ENCODE measurements at places on chromosomes 11 and 22.
A peak's percentile ranks its signal among the peaks of the same experiment; 100 is the strongest.

DNA sequence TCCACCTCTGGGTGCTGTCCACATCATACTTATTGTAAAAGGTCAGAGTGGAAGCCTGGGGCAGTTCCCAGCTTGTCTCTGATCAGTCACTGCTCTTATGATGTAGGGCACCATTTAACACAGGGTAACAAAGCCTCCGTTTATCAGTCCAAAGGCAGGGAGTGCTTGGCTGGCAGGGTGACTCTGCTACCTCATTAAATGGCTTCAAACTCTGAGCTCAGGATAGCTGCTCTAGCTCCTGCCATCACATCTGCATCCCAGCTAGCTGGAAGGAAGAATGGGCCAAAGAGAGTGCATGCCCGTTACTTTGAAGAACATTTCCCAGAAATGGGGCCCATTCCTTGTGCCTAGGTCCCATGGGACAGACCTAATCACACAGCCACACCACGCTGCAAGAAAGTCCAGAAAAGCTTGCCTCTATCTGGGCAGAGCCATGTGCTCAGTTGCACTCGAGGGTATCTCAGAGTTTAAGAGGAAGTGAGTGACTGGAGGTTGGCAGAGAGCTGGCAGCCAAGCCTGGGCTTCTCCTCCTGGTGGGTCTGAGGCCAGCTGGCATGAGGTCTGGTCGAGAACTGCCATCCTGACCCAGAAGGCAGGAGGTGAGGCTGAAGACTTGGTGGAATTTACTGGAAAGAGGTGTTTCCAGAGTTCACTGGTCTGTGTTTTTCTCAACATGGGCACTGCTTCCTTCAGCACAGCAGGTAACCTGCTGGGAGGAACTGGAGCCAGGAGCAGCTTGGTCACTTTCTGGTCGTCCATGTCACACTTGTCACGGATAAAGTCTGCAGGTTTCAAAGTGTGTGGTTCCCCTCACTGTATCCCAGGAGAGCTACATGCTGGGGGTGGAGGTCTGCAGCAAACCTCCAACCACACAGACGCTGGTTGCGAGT, 935.7 kb downstream of the BRD1 start:
- DNase-seq: no peak

DNA sequence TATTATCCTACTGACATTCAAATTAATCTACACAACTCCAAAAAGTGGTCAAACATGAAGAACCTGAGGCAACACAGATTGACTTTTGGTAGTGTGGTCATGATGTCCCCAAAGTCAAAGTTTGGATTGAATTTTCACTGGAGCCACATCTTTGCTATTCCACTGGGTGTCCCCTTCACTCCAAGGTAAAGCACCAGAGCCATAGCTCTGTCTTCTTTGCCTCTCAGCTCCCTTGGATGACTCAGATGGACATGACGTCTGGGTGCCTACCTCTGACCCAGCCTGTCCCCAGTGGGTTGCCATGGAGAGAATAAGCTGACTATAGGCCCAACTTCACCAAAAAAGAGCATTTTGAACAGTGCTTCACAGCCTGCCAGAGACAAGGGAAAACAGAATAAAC, 57.4 kb upstream of the ARHGAP42 start:
- no peak for DNase-seq

GRCh38 chr11:112613051-112613972, 347.9 kb upstream of the NCAM1 start:
- peak; percentile 61 for DNase-seq

DNA sequence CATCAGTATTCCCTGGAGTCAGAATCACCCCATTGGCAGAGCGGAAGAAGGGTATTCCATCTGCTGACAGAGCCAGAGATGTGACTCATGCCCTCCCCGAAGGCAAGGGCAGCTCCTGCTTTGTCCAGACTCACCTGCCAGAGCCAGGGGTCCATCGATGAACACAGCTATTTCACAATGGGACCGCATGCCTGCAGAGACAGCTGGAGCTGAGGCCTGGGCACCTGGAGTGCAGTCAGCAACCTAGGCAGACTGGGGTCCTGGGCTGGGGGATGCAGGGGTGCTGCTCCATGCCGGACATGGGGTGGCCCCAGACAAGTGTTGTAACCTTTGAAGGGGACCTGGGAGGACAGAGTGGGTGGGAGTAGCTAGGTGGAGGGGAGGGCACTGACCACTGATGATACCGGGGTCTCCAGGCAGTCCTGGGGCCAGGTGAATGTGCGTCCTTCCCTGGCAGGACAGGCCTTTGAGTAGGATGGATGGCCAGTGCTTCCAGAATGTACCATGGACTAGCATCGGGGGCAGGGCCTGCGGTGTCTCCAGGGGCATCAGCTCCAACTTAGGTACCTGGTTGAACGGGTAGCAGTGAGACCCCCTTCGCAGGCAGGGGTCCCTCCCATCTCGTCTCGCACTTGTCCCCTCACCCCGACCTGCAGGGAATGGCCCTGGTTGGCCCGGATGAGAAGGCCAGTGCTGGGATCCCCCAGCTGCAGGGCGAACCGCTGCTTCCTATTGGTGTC, 1.7 kb downstream of the TRPT1 start:
- no peak for DNase-seq

- DNase-seq: no peak
These were observed 172.6 kb downstream of the LARGE1 start for GRCh38 chr22:33747576-33748180.

- peak; percentile 16 for DNase-seq
These were observed 14.5 kb upstream of the GAB2 start for GRCh38 chr11:78432058-78432515.

GRCh38 chr11:75557666-75558494, 4.2 kb upstream of the SERPINH1 start:
- peak; percentile 98 for DNase-seq

DNA sequence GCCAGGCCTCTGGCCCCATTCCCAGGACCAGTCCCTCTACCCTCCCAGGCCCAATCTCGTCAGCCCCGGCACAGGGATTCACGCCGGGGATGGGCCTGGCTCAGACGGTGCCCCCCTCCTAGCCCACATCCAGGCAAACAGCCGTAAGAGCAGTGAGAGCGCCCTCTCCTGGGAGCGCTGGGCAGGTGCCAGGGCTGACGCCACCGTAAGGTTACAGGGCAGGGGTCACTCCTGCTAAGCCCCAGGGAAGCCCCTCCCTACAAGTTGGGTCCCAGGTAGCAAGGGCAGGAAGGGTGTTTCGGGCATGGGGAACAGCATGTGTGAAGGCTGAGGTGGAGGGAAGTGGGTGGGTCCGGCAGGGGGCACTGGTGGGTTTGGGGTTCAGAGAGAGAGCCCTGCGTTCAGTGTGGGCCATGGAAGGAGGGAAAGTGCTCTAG, 19.2 kb upstream of the PPARA start:
- no peak for DNase-seq

DNA sequence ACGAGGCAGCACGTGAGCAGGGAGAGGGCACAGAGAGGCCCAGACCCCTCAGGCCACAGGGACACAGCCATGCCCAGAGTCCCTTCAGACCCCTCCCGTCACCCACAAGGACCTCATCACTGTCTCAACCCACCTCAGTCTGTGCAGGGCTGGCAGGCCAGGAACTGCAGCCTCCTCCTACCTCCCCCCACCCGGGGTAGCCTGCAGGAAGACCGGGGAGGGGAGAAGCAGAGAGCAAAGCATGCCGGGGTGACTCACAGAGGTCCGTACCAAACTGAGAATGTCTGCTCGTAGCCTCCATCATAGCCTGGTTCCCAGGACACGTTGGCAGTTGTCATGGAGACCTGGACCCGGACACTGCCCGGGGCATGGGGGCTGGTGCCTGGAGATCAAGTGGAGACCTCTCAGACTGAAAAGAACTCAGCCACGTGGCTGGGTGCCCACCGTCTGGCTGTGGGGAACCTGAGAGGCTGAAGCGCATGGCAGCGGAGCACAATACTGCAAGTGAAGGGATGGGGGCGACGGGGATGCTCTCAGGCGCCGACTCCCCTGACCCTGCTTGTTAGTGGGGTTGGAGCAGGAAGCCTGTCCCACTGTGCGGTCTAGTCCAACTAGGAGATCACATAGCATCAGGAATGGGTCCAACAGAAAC, 27.2 kb downstream of the IGSF9B start:
- no peak for DNase-seq

DNA sequence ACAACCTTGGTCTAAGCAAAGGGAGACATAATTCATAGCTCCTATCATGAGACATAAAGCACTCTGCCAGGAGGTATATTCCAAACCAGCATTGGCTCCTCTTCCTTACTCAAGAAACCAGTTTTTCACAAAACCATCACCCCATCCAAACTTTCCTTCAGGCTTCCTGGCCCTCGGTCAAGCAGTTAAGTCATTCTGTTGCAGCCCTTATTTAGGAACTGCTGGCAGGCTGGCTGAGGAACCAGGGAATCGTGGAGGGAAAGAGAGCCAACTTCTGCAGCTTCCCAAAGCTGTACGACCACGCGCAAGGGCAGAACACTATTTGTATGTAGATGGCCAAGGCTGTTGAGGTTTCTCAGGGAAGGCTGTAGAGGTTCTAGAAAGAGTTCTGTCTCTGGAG, 680 bp downstream of the IFT46 start:
- peak; percentile 44 for DNase-seq

- no peak for DNase-seq
These were observed 3.7 kb upstream of the CD44 start for GRCh38 chr11:35135222-35135621.

DNA sequence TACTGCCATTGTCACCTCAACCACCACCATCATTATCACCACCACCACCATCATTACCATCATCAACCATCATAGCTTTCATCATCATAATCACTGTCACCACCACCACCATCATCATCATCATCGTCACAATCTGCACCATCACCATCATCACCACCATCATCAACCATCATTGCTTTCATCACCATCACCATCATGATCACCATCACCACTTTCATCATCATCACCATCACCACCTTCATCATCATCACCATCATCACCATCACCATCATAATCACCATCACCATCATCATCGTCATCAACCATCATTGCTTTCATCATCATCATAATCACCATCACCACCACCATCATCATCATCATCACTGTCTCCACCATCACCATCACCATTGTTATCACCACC, 8.7 kb upstream of the OSBPL5 start:
- no peak for DNase-seq

DNA sequence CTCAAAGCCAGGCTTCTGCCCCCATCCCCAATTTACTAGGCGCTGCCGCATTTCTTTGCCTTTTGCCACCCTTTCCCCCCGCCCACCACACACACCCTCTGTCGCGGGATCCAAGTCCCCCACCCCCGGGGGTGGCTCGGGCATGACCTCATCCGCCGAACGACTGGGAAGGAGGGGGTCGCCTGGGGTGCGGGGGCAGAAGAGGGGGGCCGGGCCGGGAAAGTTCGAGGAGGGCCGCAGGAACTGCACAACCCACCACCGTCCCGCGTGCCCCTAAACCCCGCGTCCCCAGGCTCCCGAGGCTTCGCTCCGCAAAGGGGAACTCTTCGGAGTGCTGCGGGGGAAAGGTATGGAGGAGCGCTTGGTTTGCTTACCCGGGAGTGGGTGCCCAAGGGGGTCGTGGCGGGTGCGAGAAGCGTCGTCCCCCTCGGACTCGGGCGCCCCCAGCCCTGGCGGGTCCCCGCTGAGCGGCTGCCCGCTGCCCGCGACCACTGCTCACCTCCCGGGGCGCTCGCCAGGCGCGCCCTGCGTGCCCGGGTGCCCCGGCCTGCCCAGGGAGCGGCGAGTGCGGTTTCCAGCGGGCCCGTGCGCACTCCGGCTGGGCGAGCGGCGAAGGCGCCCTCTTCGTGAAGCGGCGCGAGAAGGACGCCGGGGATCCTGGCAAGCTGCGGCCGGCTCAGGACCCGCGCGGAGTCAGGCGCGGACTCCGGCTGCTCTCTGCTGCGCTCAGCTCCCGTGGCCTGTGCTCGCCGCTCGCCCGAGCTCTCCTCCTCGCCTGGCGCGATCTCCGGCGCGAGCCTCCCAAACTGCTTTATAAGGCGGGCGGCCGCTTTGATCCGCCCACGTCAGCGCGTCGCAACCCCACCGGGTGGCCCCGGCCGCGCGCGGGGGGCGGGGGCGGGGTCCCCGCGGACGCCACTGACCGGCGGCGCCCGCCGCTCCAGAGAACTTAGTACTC, 4.0 kb upstream of the WNT11 start:
- DNase-seq: peak; percentile 87

Measured in cardiac muscle cell (in vitro differentiated cells and primary cell).